Liver (tissue), 10 donors: ENCODE measurements at places on chromosomes 2 and 18. TPM values are rescaled to one million over a fixed set of nuclear protein-coding genes. Genes with fewer than 3 reads are reported as not detected.

GRCh38 chr2:45134014-45134413 lies 124.8 kb upstream of the SIX2 start:
- DNase-seq: no peak

DNA sequence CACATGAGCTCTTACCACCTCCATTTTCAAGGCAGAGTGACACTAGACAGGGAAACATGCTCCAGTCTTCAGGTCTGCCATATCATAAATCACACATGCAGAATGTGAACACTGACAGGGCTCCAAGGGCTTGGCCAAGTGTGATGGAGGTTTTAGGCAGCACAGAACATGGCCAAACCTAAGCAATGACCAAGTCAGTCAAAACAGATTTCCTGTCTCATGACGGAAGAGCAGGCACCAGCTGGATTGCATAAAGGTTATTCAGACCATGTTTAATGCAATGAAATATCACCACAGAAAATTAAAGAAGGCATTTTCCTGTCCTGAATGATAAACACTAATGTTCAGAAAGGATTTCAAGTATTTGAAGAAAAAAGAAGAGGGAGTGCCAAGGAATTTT lies 72.5 kb downstream of the SUMO1 start:
- no peak for DNase-seq

GRCh38 chr18:75116165-75116564 lies 92.8 kb downstream of the PTGR3 start:
- DNase-seq: no peak

DNA sequence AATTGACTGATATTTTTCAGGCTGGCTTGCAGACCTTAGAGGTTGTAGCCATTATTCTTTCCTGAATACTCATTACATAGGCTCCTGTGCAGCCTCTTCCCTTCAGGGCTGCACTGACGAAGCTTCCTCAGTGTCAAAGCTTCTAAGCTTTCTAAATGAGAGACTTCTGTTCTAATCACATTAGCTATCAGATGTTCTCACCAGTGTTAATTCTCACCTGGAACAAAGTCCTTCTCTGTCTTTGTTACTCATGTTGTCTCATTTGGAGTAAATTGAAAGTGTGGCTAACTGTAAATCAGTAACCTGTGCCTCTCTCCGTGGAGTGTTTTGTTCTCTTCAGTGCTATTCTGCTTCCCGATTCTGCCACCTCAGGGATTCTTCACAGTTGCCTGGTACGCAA lies 76.9 kb downstream of the MC4R start:
- no peak for DNase-seq

Gene NR4A2
- 0.08 TPM for total RNA-seq

GRCh38 chr2:43033466-43034241 lies 192.8 kb downstream of the ZFP36L2 start:
- DNase-seq: no peak

DNA sequence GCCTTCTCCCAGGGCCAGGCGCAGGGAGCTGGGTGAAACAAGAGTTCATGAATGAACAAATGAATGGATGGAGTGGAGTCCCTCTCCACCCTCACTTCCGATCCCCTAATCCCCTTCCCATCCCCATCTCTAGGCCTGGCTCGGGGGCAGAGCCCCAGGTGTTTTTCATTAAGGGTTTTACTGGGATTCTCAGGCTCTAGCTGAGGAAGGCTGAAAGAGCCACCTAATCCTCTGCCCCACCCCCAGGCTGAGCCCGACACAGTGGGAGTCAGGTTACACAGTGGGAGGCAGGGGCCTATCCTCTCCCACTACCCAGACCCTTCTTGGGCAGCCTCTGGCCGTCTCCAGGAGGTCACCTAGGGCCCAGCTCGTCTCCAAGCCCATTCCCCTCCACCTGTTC lies 36.1 kb downstream of the SDC1 start:
- no peak for DNase-seq
